ENCODE measurements at places on chromosomes 7 and 10.
A peak's percentile ranks its signal among the peaks of the same experiment; 100 is the strongest.

GRCh38 chr10:129941199-129942018 is 22.7 kb downstream of the EBF3 start:
- no peak for DNase-seq

DNA sequence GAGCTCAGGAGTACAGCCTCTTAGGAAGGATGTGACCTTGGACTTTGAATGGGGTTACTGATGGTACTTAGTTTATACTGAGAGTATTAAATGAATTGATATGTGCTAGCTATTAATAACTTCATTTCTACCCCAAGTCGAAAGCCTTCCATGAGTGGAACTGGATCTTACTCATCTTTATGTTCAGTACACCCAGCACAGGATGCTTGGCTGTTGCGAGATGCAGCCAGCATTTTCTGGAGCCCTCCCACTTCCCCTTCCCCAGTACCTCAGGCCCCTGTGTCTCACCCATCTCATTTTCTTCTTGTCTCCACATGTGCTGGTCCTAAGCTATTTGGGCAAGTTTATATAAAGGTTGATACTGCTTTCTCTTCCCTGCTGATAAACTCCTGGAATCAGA is 7.2 kb downstream of the UPP1 start:
- DNase-seq, result no peak

DNA sequence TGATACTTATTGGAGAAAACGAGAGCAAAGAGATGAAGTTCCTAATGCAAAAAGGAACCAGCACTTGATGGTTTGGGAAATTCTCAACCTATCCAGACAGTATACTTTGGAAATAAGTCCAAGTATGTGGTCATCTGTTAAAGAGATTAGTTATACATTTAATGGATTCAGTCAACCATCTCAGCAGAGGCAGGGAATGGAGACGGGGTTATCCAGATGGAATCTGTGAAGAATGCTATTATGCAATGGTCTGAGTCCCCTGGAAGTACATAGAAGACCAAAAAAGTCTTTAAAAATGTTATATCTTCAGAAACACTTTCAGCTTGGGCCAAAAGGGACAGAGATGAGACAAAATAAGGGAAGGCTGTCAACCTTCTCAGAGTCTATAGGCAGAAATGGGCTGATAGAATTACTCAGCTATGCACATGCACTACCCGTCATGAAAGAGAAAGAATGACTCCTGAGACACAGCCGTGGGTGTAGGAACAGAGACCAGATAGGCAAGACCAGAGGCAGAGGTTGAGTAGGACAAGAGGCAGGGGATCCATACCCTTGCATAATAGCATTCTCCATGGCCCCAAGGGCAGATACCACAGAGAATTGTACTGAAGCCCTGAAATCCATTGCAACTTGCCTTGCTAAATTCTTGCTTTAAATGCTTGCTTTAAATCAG is 738.8 kb upstream of the POT1 start:
- no peak for DNase-seq

DNA sequence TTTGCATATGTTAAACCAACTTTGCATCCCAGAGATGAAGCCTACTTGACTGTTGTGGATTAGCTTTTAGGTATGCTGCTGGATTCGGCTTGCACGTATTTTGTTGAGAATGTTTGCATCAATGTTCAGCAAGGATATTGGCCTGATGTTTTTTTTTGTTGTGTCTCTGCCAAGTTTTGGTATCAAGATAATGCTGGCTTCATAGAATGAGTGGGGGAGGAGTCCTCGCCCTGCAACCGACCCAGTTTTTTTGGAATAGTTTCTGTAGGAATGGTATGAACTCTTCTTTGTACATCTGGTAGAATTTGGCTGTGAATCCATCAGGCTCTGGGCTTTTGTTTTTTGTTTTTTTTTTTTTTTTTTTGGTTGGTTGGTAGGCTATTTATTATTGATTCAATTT is 147.9 kb downstream of the AHR start:
- no peak for DNase-seq

GRCh38 chr10:30940256-30940655 is 91.4 kb downstream of the ZNF438 start:
- DNase-seq, result no peak

DNA sequence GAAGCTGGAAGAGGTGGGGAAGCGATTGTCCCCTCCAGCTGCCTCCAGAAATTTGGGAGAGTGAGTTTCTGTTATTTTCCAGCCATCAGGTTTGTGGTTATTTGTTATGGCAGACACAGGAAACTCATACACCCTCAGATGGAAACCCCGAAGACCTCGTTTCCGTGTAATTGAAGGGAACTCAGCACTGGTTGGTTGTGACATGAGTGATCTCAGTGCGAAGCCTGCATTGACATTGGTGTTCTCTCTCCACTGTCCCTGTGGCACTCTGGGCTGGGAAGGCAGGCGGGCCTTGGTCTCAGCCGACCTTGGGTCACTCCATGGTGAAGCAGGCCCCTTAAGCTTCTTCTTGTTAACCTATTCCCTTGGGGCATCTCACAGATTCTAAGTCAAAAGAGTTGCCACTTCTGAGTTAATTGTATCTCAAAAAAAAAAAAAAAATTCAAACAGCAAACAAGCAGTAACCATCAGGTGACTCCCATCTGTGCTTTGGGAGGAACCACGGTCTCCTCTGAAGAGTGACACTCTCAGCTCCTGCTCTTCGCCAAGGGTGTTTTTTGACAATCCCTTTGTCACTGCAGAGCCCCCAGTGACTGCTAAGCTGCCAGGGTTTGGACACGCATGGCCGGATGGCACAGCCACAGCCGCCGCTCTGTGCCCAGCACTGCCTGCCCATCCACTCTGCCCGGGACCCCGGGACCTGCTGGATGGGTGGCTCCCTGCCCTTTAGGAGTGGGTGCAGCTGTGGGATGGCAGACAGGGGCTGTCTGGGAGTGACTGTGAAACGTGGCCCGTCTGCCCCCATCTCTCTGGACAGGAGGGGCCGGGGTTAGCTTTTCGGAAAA is 233.6 kb downstream of the PRPF18 start:
- DNase-seq, result no peak

GRCh38 chr7:21656796-21657195 is 114.0 kb downstream of the DNAH11 start:
- DNase-seq, result no peak

- DNase-seq, result no peak
Measured at GRCh38 chr10:4820804-4821401, 5.1 kb upstream of the AKR1E2 start.

- peak; percentile 62 for DNase-seq
Measured at GRCh38 chr7:593324-594115, 73.9 kb upstream of the PDGFA start.

DNA sequence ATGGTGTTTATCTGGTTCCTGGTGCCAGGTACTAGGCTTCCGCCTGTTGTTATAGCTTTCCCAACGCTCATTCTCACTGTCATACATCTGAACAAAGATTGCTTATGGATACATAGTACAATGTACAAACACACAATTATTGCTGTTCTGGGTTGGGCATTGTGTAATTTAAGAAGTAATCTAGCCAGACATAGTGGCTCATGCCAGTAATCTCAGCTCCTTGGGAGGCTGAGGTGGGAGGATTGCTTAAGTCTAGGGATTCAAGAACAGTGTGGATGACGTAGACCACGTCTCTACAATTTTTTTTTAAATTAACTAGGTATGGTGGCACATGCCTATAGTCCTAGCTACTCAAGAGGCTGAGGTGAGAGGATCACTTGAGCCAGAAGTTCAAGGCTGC is 9.3 kb upstream of the CROT start:
- DNase-seq, result no peak

DNA sequence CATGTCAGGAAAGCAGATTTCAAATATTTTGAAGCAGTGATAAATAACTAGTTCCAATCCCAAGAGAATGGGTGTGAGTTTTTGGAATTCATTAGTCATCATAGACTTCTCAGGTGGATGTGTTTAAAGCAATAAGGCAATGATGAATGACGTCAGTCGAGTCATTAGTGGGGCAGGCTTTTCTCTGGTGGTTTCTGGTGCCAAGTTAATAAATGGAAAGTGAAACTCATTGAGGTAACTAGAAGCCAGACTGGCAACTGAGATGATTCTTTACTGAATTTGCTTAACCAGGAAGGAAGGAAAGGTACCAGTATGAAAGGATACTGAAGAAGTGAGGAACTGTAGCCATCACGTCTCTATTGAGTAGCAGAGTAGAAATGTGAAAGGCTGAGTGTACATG is 311.0 kb downstream of the GPAM start:
- no peak for DNase-seq

DNA sequence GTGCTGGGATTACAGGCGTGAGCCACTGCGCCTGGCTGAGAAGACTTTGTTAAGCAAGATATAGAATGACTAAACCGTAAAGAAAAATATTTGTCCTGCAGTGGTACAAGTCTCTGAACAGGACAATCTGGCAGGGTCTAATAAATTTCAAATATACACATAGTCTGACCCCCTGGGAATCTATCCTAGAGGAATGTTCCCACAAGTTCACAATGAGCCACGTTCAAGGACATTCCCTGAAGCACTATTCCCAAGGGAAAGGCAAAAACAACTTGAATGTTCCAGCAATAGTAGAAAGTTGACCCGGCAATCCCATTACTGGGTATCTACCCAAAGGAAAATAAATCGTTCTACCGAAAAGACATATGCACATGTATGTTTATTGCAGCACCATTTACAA is 82.0 kb downstream of the HIP1 start:
- DNase-seq, result no peak

- DNase-seq, result no peak
Measured at GRCh38 chr10:100684688-100685235, 60.6 kb upstream of the PAX2 start.

DNA sequence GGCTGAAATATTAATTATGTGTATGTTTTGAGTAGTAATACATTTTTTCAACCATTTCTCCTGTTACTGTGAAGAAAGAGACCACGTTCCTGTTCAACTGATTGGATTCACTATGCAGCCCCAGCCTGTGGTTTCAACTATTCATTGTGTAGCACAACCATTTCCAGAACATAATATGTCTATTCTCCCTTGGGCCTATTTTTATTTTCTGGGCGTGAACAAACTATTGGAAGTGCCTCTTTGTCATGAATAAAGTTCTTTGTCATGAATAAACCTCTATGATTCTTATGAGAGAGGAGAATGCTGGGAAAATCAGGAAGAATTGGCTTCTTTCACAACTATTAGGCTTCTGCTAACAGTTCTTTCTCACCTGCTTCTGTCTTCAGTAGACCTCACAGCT is 152.4 kb downstream of the GNAT3 start:
- DNase-seq, result no peak

All from stimulated activated naive CD8-positive, alpha-beta T cell treated with anti-CD3 and anti-CD28 coated beads, Interleukin-15, Interleukin-2, amounts not matched to agents 100 U/mL and 50 U/mL, for 24 hours (primary cell).